IPS DF 19.7 (cell line): ENCODE measurements at places on chromosomes 1 and 21.

DNA sequence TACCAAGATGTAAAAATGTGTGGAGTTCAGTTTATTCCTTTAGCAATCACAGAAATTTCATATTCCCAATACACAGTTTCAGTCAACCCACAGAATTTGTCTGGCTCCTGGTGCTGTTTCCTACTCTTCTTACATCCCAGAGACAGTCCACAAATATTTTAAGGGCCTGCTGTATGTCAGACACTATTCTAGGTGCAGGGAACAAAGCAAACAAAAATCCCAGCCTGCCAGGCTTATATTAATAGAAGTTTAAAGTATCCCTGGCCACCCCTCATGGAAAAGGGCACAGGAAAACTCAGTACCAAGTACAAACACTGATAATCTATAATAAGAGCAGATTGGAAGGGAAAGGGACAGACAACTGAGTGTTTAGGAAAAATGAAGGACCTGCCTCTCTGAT is 194.8 kb downstream of the ZP4 start:
- no peak for DNase-seq

DNA sequence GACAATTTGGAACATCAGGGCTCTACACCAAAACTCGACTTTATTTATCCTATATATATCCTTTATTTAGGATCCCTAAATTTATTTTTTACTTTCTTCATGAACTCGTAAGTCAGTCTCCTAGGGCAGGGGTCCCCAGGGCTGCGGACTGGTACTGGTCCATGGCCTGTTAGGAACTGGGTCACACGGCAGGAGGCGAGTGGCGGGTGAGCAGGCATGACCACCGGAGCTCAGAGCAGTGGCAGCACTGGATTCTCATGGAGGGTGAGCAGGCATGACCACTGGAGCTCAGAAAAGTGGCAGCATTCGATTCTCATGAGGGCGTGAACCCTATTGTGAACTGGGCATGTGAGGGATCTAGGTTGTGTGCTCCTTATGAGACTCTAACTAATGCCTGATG is 427.0 kb downstream of the SMYD3 start:
- DNase-seq = no peak

- DNase-seq = no peak
Observed at GRCh38 chr21:25456672-25457071, 150.6 kb downstream of the MRPL39 start.

DNA sequence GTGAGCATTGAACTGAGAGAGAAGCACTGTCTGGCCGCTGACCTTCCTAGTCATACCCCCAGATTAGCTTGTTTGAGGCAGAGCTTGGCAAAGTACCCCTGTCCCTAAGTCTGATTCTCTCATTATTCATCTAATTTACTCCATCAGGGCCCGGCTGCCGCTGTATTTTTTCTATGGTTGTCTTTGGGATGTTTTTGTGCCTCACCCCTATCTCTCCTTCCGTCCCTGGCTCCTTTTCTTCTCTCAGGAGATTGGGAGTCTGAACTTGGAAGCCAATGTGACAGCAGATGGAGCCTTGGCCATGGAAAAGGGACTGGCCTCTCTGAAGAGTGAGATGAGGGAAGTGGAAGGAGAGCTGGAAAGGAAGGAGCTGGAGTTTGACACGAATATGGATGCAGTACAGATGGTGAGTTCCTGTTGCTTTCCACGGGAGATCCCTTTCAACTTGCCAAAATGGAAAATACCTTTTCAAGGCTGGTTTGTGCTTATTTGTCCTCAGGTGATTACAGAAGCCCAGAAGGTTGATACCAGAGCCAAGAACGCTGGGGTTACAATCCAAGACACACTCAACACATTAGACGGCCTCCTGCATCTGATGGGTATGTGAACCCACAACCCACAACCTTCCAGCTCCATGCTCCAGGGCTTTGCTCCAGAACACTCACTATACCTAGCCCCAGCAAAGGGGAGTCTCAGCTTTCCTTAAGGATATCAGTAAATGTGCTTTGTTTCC is 53.9 kb downstream of the LAMC2 start:
- no peak for DNase-seq

DNA sequence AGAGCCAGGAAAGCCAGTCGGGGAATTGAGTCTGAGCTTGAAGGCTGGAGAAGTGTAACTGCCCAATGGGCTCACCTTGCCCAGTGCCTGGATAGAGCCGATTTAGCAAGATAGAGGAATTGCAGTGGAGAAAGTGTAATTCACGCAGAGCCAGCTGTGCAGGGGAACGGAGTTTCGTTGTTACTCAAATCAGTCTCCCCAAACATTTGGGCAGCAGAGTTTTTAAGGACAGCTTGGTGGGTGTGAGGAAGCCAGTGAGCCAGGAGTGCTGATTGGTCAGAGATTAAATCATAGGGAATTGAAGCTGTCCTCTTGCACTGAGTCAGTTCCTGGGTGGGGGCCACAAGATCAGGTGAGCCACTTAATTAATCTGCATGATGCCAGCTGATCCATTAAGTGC is 28.4 kb upstream of the NLRP3 start:
- DNase-seq = no peak

DNA sequence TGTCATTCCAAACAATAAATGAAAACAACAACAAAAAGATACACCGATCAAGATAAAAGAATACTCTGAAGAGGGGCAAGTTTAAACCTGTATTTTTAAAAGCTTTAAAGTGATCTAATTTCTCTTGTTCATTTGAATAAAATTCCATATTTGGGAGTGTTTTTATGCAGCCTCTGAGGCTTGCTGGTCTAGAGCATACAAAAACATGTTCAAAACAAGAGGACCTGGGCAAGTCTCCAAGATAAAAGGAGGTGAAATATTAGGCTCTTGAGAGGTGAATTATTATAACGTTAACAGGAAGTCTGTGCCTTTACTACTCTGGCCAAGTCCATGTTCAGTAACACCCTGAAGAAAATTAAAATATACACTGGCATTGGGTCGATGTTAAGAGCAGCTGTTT is 20.1 kb downstream of the URB1 start:
- no peak for DNase-seq

GRCh38 chr1:39409055-39409816 is 82.2 kb upstream of the BMP8A start:
- DNase-seq = peak; percentile 60

GRCh38 chr1:225508538-225509375 is 80.9 kb upstream of the LBR start:
- peak; percentile 52 for DNase-seq

GRCh38 chr21:40474513-40474912 is 372.4 kb downstream of the DSCAM start:
- no peak for DNase-seq

DNA sequence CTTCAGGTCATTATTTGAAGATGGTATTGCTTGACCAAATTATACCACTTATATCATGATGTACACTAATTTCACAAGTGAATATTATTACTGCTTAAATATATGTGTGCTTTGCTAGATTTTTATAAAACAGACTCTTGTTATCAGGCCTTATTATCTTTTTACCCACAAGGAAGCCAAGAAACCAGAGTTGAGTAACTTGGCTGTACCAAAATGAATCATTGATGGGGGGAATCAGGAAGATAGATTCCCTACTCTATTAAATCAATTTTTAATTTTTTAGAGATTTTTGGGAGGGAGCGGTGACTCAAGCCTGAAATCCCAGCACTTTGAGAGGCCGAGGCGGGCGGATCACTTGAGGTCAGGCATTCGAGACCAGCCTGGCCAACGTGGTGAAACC is 16.0 kb upstream of the SCCPDH start:
- no peak for DNase-seq

- DNase-seq = no peak
Observed at GRCh38 chr1:84975035-84975434, 21.9 kb downstream of the MCOLN2 start.

DNA sequence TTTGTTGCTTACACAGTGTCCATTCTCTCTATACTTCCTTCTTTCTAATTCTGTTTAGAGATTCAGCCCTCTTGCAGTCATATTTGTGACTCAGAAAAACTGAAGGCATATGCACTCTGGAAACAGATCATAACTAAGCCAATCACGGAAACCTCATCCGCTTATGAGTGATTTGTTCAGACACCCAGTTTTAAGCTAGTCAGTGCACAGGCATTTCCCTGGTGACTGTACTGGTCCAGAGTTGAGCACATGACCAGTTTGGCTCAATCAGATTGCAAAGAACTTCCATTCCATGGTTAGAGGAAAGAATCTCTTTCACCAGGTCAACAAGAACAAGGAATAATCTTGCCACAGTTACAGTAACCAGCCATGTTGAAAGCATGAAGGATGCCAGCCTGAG is 69.2 kb upstream of the SGIP1 start:
- no peak for DNase-seq

DNA sequence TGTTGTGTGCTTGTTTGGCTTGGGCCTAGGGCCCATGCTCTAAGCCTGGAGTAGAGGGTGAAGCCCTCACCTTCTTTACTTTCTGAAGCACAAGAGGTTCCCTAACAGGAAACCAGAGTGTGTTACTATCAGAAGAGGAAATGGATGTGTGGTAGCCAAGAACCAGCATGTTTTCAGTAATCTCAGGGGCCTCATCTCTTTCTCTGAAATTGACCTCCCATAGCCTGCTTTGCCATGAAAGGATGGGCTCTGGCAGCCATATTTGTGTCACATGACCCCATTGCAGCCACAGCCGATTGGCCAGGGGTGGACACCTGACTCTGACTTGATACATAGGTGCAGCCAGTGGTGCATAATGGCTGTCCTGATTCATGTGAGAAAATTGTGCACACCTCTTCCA is 18.6 kb downstream of the A3GALT2 start:
- DNase-seq = no peak
